Fibroblast of villous mesenchyme (primary cell): ENCODE measurements at places on chromosomes 16 and 17. TPM values are rescaled to one million over a fixed set of nuclear protein-coding genes. Genes with fewer than 3 reads are reported as not detected.

Gene PRSS8
- under 0.01 TPM in 1 of 2 replicates, not detected in the other for total RNA-seq

Gene CCL3
- total RNA-seq: not detected in 2 replicates

Gene NEUROD2
- not detected in 2 replicates for total RNA-seq

Gene RUSF1
- total RNA-seq: 52.2 and 56.7 TPM in 2 replicates

Gene TUBB3
- 95.9 and 128 TPM in 2 replicates for total RNA-seq

Gene GRIN2C
- under 0.01 and 0.32 TPM in 2 replicates for total RNA-seq

Gene PIK3R5
- under 0.01 TPM in 1 of 2 replicates, not detected in the other for total RNA-seq

Gene DPEP3
- not detected in 2 replicates for total RNA-seq

Gene KRT32
- total RNA-seq: not detected in 2 replicates
